ENCODE measurements at places on chromosomes 12 and 14.

- no peak for DNase-seq
These were observed 227.3 kb downstream of the DPF3 start for GRCh38 chr14:72666610-72667009.

- DNase-seq = no peak
These were observed 66.1 kb downstream of the WASHC3 start for GRCh38 chr12:101995684-101996083.

DNA sequence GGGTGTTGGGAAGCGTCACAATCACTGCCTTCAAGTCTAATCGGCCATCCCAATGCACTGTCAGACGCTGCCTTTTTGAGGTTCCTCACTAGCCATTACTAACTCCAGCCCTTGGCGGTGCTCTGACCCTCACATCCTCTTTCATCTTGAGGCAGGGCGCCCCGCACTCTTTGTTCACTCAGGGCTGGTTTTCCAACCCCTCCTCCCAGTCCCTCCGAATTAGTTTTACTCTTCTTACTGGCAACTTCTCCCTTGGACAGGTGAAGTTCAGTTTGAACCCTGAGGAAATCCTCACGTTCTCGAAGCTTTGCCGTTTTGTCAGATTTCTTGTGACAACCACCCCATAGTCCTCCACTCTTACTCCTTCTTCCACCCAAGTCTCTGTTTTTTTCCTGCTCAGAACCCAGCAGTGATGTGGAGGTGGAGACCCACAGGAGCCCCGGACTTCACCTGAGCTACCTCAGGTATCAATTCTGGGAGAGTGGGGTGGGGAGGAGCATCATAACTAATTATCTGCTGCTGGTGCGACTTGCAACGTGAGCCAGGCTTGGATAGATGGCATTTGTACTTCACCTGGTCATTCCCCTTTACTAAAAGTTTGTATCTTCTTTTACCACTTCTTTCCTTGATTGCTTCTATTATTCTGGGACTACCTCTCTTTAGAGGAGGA is 757 bp downstream of the ZC3H10 start:
- DNase-seq = peak; percentile 46

GRCh38 chr14:72401101-72401625 is 468.9 kb downstream of the RGS6 start:
- no peak for DNase-seq

DNA sequence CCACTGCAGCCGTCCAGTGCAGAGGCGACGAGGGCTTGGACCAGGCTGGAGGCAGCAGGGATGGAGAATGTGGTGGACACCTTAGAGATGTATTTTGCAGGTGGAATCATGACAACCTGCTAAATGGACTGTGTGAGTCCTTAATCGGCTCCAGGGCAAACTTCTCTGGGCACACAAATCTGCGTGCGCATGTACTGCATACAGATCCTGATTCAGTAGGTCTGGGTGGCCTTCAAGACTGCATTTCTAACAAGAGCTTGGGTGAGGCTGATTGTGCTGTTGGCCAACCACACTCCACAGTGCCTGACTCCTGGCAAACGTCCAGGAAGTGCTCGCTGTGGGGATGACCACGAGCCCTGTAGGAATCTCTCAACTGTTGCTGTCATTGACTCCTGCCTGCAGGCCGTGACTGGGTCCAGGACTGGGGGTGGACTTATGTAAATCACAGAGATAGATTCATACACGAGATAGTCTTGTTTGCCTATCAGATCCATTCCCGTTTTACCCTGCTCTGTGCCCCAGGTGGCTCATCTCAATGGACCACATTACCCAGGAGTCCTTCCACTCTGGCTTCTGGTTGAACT is 27.2 kb downstream of the JDP2 start:
- DNase-seq = peak; percentile 29

GRCh38 chr14:85159726-85160125 is 370.2 kb upstream of the FLRT2 start:
- no peak for DNase-seq

DNA sequence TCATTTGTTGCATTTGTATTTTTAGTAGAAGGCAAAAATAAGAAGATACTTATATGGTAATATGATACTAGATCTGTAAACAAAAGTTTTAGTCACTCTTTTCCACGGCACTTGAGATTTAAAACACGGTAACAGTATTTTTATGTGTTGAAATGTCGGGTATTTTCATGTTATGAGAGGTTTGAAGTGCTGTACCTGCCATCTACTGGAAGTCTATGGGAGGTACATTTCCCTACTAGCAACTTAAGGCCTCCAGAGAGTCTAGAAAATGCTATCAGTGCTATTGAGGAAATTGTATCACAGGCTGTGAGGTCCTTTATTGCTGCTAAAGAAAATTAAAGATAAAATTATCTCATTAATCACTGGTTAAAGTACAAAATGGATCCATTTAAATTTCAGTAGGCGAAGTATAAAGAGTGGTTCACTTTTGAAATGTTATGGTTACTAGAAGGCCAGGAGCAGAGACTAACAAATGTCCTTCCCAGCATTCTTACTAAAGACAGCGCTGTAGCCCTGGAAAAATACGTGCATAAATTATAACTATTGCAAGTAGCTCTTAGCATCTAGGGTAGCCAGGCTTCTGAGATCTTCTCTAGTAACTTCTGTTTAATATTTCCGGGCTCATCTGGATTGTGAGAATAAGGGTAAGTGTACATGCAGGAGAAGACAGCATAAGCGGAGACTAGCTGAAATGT is 77.6 kb upstream of the PRKD1 start:
- peak; percentile 88 for DNase-seq

GRCh38 chr12:95723693-95724384 is 66.7 kb downstream of the NTN4 start:
- no peak for DNase-seq

DNA sequence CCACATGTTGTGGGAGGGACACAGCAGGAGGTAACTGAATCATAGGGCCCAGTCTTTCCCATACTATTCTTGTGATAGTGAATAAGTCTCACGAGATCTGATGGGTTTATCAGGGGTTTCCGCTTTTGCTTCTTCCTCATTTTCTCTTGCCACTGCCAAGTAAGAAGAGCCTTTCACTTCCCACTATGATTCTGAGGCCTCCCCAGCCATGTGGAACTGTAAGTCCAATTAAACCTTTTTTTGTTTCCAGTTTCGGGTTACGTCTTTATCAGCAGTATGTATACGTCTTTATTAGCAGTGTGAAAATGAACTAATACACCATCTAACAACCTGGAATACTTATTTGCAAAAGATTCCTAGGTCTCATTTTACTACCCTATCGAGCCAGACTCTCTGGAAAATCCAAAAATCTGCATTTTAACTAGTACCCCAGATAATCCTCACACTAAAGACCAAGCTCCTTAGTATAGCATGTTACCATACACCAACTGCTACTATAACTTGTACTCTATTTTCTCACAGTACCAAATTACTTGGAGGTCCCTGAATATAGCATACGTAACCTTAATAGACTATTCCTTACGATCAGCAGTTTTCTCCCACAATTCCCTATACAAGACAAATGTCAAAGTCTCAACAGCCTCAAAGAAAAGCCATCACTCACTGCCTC is 11.5 kb downstream of the GTF2A1 start:
- DNase-seq = no peak

GRCh38 chr12:130074661-130075406 is 87.4 kb upstream of the FZD10 start:
- DNase-seq = no peak

DNA sequence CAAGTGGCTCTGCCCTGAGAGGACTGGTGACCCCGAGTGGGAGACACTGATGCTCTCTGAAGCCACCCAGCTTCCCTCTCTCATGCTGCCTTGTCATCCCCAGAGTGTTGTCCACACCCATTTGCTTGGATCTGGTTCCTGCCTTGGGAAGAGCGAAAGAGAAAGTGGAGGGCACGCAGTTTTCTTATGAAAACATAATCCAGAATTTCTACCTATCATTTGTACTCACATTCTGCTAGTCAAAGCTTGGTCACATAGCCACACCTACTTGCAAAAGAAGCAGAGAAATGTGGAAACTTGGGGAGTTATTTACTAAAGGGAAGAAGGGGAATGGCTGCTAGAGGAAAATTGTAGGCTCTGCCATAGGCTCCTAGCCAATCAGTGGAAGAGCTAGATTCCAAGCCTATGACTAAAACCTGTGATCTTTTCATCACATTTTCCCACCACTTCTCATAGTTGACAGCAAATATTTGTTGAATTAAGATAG is 326.3 kb downstream of the ZFP36L1 start:
- no peak for DNase-seq

DNA sequence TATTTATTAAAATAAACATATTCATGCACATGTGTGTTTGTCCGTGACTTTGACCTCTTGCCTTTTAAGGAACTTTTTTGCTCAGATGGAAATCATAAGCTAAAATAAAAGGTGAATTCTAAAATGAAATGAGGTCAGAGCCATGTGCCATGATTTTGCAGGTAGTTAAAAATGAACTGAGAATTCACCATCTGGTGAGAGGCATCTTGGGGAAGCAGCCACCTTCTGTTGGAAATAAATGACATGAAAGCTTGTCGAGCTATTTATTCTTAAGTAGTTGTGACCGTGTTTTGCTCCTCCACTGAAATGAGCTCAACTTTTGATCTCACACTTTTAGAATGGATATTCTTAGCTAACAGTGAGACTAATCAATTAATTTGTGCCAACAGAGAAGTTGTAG is 56.8 kb upstream of the CNOT2 start:
- no peak for DNase-seq

DNA sequence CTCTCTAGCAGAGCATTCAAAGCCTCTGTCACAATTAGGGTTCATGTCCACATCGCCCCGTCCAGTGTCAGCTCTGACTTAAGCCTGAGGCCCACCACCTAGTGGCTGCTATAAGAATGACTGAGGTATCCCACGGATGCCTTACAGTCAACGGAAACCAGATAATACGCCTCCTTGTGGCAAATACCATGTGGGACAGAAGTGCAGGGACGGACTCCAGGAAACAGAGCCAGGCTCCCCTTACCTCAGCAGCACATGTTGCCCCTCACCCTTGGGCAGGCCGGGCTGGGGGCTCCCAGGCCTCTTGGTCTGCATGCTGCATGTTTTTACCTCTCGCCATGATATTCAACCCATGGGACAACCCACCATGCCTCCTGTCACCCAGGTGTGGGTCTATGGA is 86.3 kb downstream of the VWF start:
- peak; percentile 84 for DNase-seq

GRCh38 chr12:76670776-76671175 is 93.1 kb upstream of the ZDHHC17 start:
- no peak for DNase-seq

DNA sequence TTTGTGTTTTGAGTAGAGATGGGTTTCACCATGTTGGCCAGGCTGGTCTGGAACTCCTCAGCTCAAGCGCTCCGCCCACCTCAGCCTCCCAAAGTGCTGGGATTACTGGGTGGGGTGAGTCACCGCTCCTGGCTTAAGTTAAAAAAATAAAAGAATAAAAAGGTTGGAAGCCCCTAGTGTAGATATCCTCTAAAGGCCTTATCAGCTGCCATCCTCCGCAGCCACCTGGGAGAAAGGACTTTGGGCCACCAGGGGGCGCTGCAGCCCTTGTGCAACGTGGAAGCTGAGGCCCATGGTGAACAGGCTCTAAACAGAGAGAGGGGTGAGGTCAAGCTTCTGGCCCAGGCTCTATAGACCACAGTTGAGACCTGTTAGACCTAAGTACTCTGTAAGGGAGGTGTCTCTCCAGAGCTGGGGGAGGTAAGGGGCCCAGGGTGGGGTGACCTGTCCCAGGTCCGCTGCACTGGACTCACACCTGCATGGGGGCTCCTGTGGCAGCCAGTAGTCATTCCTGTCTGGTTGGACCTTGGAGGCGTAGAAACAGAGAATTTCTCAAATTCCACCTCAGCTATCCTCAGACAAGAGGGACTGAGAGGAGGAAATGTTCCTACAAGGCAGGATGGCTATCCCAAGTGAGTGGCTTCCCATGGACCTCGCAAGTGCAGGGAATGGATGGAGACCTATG is 14.0 kb upstream of the RACGAP1 start:
- DNase-seq = peak; percentile 85

- peak; percentile 96 for DNase-seq
These were observed 20.0 kb downstream of the RHOJ start for GRCh38 chr14:63224196-63224595.

- DNase-seq = no peak
These were observed 1005.5 kb downstream of the VRK1 start for GRCh38 chr14:97802430-97803373.

- peak; percentile 84 for DNase-seq
These were observed 895 bp upstream of the CCDC88C start for GRCh38 chr14:91418387-91419043.

GRCh38 chr14:95458906-95459305 is 57.5 kb downstream of the SYNE3 start:
- DNase-seq = no peak

DNA sequence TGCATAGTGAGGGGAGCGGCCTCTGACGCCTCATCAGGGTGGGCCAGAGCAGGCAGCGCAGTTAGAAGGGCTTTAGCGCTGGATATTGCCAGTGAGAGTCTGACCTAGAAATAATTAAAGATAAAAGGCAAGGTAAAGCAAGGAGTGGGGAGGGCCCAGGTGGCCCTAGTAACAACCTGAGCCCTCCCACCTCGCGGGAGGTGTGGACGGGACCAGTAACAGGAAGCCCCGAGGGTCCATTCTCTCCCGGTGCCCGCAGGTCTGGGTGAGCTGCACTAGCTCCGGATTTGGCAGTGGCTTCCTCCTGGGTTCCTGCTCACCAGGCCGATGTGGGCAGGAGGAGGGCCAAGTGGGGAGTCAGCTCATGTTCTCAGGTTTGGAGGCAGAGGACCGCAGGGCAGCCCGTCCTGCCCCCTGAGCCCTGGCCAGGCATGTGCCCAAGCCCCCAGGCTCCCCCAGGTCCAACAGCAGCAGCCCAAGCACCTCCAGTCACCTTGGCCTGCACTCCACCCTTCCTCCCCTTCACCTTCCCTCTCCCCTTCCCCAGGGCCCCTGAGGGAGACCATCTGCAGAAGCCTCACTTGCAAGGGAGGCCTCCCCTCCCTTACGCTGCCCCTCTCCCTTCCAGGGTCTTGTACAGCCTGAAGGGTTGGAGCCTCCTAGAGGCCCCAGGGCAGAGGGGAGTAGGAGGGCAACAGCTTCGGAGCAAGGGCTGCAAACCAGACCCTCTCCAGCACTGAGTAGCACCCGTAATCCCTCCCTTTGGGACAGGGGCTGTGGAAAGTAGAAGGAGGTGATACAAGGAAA is 144.3 kb upstream of the FKBP4 start:
- peak; percentile 28 for DNase-seq

DNA sequence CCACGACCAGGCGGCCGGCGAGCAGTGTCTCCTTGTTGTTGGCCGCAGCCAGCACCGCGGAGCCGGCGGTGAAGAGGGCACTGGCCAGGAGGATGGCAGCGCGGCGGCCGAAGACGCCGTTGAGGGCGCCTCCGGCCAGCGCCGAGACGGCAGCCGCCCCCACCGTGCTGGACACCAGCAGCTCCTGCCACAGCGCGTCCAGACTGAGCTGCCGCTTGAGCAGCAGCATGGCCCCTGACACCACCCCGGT is 691 bp downstream of the SLC2A13 start:
- no peak for DNase-seq

DNA sequence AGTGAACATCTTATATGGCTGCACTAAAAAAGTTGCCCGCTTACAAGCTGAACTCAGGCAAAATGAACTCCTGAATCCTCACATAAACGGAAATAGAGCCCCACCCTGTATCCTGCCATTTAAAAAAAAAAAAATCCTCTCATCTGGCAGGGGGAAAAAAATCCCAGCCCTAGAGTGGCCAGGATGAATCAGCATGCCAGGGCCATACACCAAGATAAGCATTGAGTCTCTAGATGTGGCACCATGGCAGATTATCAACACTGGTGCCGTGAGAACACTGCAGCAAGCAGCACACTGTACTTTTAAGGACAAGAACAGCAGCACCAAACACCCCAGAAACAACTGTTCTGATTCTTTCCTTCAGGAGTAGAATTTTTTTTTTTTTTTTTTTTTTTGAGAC is 65.5 kb downstream of the RASSF3 start:
- peak; percentile 76 for DNase-seq

GRCh38 chr12:22051114-22051698 is 5.2 kb downstream of the CMAS start:
- DNase-seq = no peak
